ENCODE measurements at places on chromosomes 4 and X.

DNA sequence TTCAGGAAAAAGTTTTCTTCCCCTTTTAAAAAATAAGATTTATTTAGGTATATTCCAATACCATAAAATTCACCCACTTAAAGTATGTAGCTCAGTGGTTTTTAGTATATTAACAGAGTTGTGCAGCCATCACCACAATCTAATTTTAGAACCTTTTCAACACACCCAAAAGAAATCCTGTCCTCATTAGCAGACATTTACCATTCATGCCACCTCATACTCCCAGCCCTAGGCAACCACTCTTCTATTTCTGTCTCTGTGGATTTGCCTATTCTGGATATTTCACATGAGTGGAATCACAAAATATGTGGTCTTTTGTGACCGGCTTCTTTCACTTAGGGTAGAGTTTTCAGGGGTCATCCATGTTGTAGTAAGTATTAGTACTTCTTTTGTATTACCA lies 7.4 kb downstream of the ZNF81 start:
- no peak for DNase-seq

DNA sequence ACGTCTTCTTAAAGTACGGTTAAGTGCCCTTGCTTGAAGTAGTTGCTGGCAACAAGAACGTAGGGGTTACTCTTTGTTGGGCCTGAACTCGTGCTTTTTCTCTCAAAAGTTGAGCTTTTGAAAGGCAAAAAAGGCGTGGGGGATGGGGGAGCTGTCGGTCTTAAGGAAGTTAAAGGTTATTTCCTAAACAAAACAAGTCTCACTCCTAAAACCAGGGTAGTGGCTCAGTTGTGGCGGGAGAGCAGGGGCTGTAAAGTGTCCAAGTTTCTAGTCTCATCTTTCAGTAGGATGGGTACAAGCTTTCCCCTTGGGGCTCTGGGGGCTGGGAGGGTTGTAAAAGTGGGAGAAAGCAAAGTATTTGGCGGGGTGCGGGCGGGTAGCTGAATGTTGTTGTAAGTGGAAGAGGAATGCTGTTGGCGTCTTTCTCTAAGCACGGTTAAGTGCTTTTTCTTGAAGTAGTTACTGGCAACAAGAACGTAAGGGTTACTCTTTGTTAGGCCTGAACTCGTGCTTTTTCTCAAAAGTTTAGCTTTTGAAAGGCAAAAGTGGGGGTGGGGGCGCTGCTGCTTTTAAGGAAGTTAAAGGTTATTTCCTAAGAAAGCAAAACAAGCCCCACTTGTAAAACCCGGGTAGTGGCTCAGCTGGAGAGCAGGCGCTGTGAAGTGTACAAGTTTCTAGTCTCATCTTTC lies 904 bp upstream of the WDR1 start:
- peak; percentile 17 for DNase-seq

- DNase-seq, result no peak
Observed at GRCh38 chr4:20625426-20625825, 74.8 kb upstream of the PACRGL start.

- DNase-seq, result no peak
Observed at GRCh38 chrX:8657883-8658282, 74.1 kb downstream of the ANOS1 start.
